ENCODE measurements at places on chromosomes 2 and 18.
A peak's percentile ranks its signal among the peaks of the same experiment; 100 is the strongest.

- peak; percentile 40 for DNase-seq
These were observed 49.3 kb upstream of the RAB6D start for GRCh38 chr2:131413148-131413747.

GRCh38 chr2:178269438-178270224 is 75.3 kb downstream of the OSBPL6 start:
- DNase-seq = no peak

DNA sequence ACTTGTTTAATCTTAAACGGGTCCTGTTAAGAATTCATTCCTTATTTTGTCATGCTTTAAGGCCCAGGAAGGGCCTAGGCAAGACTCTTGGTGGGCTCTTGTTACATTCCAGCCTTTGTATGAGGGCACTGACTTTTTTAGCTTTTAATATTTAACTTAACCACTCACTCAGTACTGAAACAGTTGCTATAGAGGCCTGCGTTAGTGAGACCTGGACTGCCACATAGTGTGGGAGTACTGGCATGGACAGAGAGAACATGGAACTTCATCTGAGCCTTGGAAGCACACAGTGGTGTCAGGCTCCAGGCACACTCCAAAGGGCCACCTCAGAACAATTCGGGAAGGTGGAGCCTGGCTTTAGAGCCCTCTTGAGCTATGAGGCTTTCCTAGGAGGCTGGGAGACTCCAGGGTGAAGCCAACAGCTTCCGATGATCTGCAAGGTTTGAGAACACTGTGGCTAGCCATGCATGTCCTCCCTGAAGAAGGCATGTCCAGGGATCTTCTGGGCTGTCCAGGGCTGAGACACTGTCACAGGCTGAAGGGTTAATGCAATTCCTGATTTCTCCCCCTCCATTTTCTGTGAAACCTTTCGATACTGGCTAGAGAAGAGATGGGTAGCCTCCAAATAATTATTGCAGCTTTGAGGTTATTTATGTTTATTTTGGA is 155.4 kb upstream of the ACAA2 start:
- no peak for DNase-seq

- no peak for DNase-seq
These were observed 33.8 kb upstream of the STK17B start for GRCh38 chr2:196205011-196205766.

GRCh38 chr18:13300029-13300428 is 81.5 kb downstream of the LDLRAD4 start:
- no peak for DNase-seq

Data from H7 (cell line).